ENCODE measurements at places on chromosomes 2 and 18.

DNA sequence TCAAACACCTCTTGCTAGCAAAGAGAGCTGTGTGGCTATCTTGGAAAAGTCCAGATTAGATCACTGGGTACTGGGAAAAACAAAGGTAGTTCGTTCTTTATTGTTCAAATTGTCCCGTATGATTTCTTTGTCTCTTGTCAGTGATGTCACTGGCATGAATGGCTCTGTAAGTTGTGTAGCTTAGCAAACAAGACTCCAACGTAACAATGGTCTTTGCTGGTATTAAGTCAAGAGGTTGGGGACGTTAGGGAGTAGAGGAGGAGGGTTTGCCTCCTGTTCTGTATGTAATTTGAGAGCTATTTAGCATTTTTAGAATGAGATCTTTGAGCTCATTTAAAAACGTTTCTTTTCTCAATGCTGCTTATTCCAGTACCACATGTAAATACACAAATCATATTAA is 216.5 kb upstream of the SP5 start:
- DNase-seq = no peak

GRCh38 chr2:197500503-197501131 is 438 bp downstream of the HSPE1 start:
- DNase-seq = peak; percentile 28

- no peak for DNase-seq
These were observed 249.3 kb downstream of the NDUFA10 start for GRCh38 chr2:239775623-239776435.

- DNase-seq = no peak
These were observed 58.7 kb downstream of the PUM2 start for GRCh38 chr2:20291846-20292408.

DNA sequence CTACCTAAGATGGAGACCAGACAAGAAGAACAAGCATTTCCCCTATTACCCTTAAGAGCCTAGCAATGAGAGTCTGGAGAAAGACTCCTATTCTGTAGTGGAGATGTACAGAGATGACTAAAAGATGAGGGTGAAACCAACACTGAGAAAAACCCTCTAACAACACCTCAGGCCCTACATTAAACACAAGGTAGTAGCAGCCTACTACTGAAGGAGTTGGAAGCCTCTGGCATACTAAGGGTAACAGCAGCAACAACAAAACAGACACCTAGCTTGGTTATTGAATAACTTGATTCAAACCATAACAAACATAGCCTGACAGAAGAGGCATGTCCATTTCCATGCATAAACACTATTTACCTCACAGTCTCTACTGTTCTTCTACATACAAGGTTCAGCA is 60.5 kb downstream of the UGP2 start:
- DNase-seq = no peak

DNA sequence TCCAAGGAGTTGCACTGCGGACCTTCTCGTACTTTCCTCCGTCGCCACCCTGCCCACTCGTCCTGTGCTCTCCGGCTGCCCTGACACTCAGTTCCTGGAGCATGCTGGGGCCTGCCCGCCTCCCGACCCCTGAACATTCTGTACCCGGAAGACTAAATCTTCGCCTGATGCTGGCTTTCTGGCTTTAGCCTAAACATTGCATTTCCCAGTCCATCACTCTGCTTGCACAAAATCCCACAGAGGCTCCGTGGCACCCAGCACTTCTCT is 550 bp upstream of the SFXN5 start:
- DNase-seq = no peak

DNA sequence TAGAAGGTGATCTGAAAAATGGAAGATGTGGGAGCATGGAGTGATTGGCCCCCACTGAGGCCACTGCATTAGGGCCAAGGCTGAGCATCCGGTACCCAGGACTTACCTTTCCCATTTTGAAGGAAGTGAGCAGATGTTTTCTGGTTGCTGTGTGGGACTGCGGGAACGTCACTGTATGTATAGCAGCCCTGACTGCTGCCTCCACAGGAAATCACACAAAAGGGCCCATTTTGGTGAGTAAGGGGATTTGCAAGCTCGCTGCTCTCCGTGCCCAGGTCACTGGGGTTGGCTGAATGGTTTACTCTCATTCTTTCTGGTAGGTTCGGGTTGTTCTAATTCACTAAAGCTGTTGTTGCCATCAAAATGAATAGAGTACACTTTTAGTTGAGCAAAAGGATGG is at the start of gene CRYGB:
Gene CRYGB (minus strand): TSS at position 153 of the 400 bp plus-strand sequence. CDS start 38 bp downstream, at position 115.
- DNase-seq = no peak

GRCh38 chr2:200620606-200621390 is 35.0 kb downstream of the AOX1 start:
- DNase-seq = no peak

DNA sequence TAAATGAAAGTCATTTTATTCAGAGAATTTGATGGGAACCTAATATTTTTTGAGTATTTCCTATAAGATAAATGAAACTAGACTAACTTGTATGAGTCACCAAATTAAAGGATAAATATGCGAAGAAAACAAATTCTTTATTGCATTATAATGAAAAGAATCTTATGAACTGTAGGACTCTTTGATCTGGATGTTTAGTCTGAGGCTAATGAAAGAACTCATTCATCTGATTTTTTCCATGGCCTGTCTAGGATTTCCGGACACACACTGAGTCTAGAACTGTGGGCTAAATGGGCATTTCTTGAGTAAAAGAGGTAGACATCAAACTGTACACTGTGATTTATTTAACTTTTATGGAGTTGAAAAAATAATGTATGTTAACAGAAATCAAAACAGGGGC is 43.0 kb downstream of the ZNF519 start:
- no peak for DNase-seq

DNA sequence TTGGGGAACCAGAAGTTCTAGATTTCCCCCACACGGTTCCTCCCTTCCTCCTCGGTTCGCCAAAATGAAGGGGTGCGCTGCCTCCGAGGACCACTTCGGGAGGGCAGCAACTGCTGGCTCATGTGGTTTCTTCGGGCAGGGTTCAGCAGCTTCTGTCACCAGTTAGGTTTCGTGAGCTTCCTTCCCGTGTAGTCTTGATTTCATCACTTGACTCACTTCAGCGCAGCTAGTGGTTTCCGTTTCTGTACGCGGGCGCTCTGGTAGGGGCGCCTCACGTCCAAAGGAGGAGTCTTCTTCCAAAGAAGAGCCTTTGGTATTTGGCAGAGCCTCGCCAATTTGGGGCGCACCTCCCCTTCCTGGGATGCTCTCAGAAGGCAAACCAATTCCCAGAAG is 485 bp upstream of the GALNT3 start:
- peak; percentile 70 for DNase-seq

GRCh38 chr2:205808486-205809121 is 126.3 kb downstream of the NRP2 start:
- DNase-seq = no peak

DNA sequence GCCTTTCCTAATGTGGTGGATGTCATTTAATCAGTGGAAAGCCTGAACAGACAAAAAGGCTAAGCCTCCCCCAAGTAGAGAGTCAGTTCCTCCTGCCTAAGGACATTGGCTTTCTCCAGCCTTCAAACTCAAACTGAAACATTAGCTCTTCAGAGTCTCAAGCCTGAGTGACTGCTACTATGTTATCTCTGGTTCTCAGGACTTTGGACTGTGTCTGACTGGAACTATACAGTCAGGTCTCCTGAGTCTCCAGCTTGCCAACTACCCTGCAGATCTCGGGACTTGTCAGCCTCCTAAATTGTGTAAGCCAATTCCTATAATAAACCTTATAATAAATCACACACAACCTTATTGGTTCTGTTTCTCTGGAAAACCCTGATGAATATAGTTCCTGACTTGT is 12.6 kb downstream of the HYCC2 start:
- no peak for DNase-seq

- no peak for DNase-seq
These were observed 122.2 kb downstream of the INHBB start for GRCh38 chr2:120468136-120468535.

DNA sequence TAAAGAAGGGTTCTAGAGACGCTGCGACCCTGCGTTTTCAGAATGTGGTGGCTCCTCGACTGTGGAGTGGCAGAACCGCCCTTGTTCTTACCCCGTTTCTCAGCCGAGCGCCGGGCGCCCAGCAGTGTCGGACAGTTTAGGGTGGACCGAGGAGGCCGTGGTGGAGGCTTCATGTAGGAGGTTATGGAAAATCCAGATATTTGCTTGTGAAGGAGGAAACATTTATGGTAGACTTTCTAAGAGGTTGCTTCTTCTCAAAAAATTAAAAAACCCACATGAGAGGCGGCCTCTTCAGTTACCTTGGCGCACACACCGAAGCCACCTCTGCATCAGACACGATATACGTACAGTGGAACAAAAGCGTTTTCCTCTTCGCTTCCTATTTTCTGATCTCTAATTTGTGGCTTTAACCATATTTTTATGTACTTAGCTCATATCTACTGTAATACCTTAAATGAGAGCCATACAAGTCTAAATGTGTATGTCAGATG is 120.8 kb downstream of the NFATC1 start:
- DNase-seq = no peak

- no peak for DNase-seq
These were observed 24.3 kb upstream of the DYNC2LI1 start for GRCh38 chr2:43749583-43749982.

DNA sequence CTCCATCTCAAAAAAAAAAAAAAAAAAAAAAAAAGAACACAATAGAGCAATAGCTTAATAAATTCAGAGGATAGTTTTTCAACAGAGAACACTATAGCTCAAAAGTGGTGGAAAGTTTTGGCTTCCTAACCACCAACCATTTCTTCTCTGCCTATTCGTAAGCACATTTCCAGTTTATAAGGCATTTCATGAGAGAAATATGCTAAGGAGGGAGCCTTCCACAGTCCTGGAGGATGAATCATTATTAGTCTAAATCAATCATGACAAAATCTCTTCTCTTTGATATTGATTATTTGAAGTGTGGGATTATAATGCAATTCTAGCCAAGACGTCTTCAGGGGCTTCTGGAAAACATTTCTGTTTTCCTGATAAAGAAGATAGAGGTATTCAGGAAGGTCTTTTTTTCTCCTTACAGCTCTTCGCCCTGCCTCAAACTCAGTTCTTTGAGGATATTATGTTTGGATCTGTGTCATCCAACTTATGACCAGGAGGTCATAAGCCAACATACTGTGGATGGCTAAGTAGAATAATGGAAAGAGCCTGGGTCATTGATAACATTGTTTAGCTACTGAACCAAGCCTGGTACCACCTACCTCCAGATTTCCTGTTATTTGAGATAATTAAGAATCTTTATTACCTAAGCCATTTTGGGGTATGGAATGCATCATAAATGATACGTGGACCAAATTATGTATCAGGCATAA is 207.3 kb downstream of the TRIB2 start:
- DNase-seq = peak; percentile 64

DNA sequence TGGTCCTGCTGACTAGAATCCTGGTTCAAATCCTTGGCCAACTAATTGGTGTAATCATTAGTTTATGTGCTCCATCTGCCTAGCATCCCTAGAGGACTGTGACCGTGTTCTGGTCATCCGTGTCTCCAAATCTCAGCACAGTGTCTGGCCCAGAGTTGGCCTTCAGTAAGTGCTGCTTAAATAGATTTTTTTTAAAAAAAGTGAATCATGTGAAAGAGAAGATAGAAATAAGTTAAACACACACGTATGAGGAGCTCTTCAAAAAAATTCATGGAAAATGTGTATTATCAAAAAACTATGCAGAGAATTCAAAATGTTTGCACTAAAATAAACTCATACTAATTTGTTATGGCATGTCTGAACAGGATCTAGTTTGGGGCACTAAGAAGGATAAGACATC is 129.3 kb upstream of the TLK1 start:
- DNase-seq = no peak

DNA sequence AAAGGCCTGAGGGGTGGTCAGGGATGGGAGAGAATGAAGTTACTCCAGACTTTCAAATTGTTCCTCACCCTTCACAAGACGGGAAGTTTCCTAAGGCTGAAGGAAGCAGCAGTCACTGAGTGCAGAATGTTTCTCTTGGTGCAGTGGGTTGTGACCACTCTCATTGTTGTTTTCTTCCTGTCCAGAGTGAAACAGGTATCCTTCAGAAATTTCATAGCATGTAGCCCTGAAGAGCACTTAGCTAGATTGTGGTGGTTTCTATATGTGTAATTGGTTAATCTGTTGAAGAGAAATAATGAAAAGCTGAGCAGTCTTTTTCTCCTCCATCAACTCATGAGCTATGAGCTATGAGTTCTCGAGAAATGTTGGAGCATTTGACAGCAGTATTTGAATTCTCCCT is 96.8 kb downstream of the GPD2 start:
- no peak for DNase-seq

DNA sequence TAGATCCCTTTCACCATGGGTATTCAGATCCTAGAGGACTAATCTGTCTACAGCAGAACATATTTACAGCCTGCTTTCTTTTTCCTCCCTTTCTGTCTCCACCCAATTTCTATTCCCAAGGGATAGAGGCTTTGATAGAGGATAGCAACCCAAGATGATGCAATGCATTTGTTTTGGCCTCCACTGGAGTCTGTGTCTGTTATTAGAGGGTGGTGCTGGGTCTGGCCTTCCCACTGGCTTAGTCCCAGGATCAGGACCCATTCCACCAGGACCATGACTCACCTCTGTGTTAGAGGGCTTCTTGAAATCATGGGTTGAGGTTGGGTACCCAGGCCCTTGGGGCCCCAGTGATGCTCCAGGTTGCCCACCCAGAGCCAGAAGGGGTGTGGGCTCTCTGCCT is 239.7 kb upstream of the TNP1 start:
- no peak for DNase-seq

GRCh38 chr18:72409903-72410302 is 134.2 kb downstream of the CBLN2 start:
- no peak for DNase-seq

DNA sequence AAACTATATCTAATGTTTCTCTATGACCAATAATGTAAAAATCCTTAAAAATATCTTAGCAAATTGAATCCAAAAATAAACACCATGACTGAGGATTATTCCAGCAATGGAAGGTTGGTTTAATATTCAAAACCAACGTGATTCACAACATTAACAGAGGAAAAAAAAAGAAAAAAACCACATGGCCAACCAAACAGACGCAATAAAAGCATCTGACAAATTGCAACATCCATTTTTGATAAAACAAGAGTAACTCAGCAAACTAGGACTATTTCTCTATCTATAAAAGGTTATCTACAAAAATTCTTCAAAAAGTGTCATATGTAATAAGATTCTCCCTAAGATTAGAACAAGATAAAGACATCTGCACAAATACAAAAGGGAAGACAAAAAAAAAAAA is 28.9 kb downstream of the PPP3R1 start:
- no peak for DNase-seq

Measured in ELR (cell line).